ENCODE measurements at places on chromosomes 4 and X. TPM values are rescaled to one million over a fixed set of nuclear protein-coding genes. Genes with fewer than 3 reads are reported as not detected.

GRCh38 chr4:64756016-64756415 lies 346.8 kb upstream of the TECRL start:
- DNase-seq = no peak

GRCh38 chr4:13733817-13734216 lies 106.3 kb upstream of the BOD1L1 start:
- DNase-seq = no peak

DNA sequence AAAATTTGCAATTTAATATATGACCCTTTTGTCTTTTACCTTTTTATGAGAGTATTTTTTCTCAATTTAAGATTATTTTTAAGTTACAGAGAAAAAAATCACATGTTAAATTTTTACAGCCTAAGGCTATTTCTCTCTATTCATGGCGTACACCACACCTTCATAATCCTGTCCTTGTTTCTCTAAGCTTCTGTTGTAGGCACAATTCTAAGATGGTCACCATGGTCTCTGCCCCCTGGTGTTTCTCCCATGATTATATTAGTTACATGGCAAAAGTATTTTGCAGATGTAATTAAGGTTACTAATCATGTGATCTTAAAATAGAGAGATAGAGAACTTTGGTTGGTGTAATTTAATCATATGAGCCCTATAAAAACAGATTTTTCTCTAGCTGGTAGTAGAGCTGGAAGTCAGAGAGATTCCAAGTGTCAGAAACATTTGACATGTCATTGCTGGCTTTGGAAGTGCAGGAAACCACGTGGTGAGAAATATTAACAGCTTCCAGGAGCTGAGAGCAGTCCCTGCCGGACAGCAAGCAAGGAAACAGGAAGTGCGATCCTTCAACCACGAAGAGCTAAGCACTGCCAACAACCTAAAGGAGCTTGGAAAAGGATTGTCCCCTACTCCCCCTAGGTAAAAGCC lies 89.8 kb downstream of the EIF4E start:
- DNase-seq = no peak

DNA sequence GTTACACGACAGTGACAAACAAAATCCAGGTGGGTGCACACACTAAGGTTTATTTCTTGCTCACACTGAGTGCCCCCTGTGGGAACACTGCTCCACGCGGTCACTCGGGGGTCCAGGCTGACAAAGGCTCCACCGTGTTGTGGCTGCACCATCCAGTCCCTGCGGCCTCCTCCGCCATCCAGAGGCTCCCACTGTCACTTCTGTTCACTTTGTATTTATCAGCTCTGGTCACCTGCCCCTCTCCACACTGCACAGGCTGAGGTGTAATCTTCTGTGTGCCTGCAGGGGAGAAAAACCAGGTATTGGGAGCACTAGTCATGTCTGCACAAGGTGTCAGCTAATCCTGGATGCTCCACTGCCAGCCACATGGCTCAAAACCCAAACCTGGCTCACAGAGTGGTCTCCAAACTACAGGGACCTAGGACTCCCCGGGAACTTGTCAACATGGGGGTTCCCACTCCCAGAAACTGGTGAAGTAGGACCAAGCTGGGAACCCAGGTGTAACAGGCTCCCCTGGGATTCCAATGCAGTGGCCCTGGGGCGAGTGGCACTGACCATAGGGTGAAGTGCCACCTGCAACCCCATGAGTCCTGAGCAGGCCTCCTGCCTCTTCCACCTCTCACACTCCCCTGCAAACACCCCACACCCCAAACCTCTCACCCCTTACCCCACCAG lies 25.5 kb downstream of the HMX1 start:
- DNase-seq = no peak

DNA sequence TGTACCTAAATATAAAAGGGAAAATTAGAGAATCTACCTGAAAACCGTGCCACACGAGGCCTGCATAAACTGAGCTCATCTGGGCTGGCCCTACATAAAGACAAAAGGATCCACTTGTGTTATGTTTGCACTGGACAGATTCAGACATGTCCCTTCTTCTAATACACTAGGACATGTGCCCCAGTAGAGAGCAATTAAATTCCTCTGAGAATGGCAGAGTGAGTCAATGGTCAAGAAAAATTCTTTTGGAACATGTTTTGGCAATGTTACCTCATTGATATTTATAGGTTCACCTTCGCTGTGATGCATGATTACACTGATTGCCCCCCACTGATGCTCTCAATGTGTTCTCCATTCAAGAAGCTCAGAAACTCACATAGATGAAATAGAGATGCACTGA lies 95.2 kb downstream of the MANBA start:
- DNase-seq = no peak

GRCh38 chr4:95156452-95156765 lies 392.4 kb downstream of the UNC5C start:
- no peak for DNase-seq

GRCh38 chr4:108010167-108010566 lies 20.5 kb downstream of the HADH start:
- DNase-seq = no peak

- DNase-seq = no peak
Observed at GRCh38 chr4:169215656-169216055, 55.1 kb downstream of the SH3RF1 start.

DNA sequence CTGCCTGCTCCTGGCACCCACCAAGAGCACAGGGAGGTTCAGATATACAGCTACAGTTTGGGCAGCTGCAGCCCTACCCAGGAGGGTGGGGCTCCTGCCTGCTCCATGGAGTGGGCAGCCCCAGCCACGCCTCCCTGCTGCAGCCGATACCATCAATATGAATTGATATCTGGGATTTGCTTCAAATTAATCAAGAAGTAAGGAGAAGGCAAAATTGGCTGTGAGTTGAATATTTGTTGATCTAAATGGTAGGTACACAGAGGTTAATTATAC lies 31.2 kb upstream of the ZNF280C start:
- no peak for DNase-seq

- peak; percentile 54 for DNase-seq
Observed at GRCh38 chr4:140255927-140256326, 101.9 kb upstream of the MAML3 start.

GRCh38 chr4:81257021-81257420 lies 42.0 kb upstream of the PRKG2 start:
- no peak for DNase-seq

GRCh38 chr4:79442422-79442821 lies 34.4 kb upstream of the GK2 start:
- DNase-seq = no peak

- DNase-seq = no peak
Observed at GRCh38 chrX:17846045-17846444, 15.1 kb downstream of the RAI2 start.

DNA sequence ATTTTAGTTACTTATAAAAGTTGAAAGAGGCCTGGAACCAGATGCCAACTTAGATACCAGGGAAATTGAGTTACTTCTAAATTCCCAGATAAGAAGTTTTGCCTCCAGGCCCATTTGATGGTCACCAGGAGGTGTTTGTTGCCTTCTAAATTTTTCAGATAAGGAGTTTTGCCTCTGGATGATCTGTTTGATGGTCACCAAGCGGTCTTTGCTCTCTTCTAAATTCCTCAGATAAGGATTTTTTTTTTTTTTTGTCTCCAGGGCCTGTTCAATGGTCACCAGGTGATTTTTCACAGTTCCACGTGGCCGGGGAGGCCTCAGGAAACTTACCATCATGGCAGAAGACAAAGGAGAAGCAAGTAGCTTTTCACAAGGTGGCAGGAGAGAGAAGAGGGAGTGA lies 66.5 kb downstream of the FAM9B start:
- no peak for DNase-seq

Gene SRPK3
- polyA plus RNA-seq = not detected

Gene KIF4A
- polyA plus RNA-seq = not detected

Gene REELD1
- polyA plus RNA-seq = not detected

Gene ZXDB
- 0.96 TPM for polyA plus RNA-seq

Gene GPR78
- polyA plus RNA-seq = not detected

Gene PLAC8
- 626 TPM for polyA plus RNA-seq

Gene HSD17B13
- not detected for polyA plus RNA-seq

Gene SFRP2
- polyA plus RNA-seq = not detected

Gene SPIN2A
- not detected for polyA plus RNA-seq
